Stimulated activated CD4-positive, alpha-beta T cell treated with anti-CD3 and anti-CD28 coated beads, Interleukin-1b, Interleukin-23, amount 100 ng/mL, for 48 hours (primary cell): ENCODE measurements at places on chromosomes 11 and 22.
A peak's percentile ranks its signal among the peaks of the same experiment; 100 is the strongest.

DNA sequence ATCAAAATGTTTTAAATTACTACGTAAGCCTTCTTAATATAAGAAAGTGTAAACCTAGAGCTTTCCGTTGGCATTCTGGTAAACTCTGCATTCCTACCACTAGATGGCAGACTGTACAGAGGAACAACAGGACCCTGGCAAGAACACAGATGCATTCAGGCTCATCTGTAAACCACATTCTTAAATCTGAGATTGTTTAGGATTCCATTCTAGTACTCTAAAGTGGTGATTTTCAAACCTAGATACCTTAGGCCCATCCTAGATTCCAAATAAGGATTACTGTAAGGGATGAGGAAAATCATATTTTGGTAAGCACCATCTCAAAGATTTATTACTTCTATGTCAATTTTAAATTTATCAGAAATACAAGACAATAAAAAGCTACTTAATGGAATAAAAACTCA lies 26.9 kb downstream of the PICALM start:
- peak; percentile 48 for DNase-seq

- DNase-seq = no peak
These were observed 1074.5 kb downstream of the NTM start for GRCh38 chr11:132444911-132445310.

DNA sequence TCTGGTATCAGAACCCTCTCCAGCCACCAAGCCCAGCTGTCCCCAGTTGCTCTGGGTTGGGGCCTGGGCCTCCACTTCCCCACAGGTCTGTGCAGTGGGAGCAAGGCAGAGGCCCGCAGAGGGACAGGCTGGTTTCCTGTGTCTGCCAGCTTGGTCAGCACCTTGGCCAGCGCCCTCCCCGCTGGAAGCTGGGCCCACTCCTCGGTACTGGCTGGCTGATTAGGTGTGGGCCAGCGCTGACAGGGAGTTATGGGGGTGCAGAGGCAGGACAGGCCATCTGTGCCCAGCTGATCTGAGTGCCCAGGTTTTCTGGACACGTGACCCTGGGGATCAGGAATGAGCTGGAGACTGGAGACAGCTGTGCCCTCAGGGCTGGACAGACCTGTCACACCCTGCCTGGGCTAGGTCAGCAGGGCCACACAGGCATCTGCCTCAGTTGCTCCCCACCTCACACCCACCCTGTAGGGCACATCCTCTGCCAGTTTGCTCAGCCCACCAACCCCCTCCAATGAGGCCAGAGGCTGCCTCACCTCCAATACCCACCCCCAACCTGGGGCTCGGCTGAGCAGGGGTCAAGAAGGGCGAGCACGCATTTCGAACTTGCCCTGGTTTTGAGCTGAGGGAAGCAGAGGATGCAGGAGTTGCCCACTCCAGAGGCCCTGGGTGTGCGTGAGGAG lies 175.3 kb downstream of the IGLL1 start:
- no peak for DNase-seq

DNA sequence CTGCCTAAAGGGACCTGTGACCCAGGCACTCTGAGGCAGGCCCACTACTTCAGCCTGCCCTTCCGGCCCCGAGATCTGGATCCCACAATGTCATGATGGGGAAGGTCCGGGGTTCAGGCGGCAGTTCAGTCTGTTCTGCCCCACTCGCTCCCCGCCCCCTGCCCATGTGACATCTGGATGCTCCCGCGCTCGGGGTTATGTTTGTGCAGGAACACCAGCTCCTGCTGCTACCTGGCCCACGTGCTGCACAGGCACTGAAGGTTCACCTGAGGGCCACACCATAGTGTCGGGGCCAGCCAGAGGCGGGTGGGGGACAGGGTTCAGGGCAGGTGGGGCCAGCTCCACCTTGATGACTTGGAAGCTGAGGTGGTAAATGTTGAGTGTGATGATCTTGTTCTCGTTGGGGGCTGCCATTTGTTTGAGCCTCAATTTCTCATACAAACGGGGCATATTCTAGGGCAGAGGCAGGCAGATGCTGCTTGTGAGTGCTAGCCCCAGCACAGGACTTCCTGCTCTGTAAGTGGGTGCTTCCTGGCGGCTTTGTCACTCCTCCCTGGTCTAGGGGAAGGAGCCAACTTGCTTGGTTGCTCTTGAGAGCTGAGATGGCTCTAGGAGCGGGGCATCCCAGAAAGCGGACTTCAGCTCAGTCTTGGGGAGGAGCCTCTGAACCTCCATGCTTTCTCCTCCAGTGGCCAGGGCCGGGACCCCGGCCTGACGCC lies 4.4 kb upstream of the SIPA1 start:
- DNase-seq = no peak

DNA sequence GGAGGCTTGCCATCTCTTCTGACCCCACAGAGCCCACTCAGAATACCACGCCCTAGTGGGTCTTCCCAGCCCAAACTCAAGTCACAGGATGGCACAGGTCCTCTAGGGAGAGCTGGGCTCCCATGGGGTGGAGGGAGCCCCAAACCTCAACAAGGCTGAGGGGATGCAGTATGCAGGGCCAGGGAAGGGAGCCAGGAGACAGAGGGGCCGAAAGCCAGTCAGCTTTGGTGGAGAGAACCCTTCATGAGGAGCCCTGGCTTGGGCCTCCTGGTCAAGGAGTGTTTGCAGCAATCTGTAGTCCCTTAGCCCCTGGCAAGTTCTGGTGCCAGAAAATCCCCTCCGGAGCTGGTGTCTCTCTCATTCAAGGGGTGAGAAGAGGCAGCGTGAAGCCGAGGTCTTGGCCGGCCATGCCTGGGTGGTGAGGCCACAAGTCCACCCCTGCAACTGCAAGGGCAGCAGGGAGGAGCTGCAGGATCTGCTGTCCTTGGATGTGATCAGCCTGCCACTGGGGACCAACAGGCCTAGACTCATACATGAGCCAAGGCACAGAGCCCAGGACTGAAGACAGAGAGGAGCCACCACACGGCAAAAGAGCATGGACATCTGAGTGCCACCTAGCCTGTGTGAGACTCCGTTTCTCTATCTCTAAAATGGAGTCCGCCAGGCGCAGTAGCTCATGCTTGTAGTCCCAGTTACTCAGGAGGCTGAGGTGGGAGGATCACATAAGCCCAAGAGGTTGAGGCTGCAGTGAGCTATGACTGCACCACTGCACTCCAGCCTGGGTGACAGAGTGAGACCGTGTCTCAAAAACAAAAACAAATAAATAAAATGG lies 24.1 kb downstream of the NEAT1 start:
- no peak for DNase-seq

DNA sequence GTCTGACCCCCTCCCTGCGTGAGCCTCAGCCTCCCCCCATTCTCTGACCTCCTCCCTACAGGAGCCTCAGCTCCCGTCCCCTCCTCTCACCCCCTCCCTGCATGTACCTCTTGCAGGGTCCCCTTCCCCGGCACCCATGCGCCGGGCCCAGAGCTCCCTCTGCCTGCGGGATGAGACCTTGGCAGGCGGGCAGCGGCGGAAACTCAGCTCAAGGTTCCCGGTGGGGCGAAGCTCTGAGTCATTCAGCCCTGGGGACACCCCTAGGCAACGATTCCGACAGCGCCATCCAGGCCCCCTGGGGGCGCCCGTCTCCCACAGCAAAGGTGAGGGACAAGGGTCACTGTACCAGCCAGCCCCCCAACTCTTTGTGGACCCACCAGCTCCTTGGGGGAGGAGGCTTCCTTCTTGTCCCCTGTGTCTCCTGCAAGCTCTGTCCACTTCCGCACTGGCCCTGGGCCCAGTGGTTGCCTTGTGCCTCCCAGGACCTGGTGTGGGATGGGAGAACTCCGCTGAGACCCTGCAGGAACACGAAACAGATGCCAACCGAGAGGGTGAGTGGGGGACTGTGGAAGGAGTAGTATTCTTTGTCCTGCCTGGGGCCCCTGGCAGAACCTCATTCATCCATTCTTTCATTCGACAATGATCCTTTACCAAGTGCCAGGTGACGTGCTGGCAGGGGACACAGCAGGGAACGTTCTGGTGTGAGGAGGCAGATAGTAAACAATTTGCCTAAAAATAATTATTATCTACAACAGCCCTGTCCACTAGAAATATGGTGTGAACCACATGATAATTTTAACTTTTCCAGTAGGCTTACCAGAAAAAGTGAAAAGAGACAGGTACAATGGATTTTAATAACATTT lies 3.7 kb upstream of the RPS6KA4 start:
- peak; percentile 49 for DNase-seq

DNA sequence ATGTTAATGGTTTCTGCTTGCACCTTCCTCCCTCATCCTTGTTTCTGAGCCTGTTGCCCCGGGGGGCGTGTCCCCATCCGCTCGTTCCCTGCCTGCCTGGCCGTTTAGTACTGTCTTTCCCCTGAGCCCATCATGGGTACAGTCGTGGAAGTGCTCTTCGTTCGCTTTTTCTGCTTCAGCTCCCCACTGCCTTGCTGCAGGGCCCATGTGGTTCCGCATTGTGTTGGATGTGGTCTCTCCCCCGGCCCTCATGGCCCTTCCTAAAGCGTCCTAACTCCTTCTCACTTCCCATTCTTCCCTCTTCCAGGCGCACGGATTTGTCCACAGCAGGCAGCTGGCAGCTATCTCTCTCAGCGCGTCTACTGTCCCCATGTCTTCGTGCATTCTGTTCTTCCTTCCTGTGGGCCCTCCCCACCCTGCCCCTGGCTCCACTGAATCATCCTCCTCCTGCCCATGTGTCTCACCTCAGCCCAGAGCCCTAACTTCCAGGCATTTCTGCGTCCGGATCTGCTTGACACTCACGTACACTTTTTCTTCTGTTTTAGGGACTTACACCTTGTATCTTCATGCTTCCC lies 98.1 kb downstream of the ZBTB16 start:
- no peak for DNase-seq

DNA sequence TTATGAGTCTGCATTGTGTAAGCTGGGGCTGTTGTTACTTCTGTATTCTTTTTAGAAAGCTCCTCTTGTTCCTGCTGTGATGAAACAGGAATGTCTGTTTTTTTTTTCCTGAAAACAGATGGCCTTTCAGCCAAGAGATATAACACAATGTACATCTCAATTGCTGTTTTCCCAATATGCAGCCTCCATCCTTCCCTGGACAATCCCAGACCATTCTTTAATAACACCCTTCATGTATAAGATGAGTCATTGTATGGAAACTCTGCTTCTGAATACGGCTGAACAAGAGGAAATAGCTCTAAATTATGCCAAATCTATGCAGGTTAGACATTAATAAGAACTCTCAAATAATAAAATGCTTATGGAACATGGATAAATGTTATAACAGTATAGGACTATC lies 60.2 kb upstream of the LRRC4C start:
- DNase-seq = no peak

- DNase-seq = no peak
These were observed 2.1 kb downstream of the KLHL35 start for GRCh38 chr11:75430714-75431532.

GRCh38 chr11:69553416-69554357 lies 72.2 kb downstream of the LINC01488 start:
- DNase-seq = no peak

DNA sequence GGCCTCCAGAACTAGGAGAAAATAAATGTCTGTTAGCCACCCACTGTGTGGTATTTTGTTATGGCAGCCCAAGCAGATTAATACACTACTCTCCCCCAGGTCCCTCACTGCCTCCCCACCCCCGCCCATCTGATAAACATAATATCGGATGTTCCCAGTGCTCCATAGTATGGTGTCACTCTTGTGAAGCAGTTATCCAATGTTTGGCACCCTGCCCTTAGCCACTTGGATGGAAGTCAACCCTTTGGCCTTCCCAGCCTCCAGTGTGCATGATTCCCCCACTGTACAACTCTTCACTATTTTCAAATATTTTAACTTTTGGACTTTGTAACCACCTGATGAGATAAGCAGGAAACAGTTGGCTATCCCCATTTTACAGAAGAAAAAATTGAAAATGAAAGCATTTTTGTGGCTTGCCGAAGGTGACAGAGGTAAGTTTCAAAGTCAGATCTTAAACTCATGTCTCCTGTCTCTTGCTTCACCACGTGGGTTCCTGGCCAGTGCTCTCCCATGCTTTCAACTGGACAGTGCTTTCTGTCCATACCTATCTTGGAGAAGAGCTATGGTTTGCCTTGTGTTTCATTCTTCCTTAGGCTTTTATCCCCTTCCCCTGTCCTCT lies 53.2 kb downstream of the ALX4 start:
- DNase-seq = no peak

DNA sequence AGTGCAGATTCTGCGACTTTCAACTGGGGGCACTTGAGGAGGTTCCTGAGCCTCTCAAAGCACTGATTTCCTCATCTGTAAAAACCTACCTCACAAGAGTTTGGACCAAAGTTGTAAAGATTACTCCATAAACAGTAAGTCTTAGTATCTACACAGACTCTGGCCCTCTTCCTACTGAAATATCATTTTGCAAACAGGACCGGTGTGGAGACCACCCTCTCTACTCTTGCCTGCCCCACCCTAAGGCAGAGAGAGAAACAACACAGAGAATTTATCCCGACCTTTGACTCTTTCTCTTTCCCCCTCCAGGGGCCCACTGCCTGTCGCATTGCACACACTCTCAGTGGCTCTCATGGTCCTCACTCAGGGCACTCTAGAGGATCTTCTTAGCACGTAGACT lies 117.9 kb upstream of the LDLRAD3 start:
- DNase-seq = no peak

DNA sequence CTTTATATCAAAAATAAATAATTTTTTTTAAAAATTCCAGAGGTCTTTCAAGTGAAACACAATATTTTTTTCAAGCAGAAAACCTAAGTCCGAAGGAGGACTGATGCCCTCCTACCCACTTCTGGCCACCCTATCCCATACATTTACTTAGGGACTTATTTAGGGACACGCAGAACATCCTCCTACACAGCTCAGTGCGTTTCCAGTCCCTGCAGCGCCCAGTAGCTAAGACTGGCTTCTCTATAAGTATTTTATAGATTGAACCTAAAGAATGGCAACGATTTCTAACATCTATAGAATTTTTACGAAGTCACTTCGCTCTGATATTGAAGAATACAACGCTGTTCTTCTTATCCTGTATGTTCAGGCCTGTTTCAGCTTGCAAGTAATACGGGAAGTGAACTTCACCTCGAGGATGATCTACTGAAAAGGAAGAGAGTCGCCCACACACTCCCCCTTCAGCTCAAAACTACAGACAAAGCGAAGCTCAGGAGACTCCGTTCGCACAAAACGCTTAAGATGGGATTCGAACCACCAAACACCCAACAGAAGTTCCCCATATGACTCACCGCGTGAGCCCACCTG lies 328 bp downstream of the CHEK2 start:
- no peak for DNase-seq

DNA sequence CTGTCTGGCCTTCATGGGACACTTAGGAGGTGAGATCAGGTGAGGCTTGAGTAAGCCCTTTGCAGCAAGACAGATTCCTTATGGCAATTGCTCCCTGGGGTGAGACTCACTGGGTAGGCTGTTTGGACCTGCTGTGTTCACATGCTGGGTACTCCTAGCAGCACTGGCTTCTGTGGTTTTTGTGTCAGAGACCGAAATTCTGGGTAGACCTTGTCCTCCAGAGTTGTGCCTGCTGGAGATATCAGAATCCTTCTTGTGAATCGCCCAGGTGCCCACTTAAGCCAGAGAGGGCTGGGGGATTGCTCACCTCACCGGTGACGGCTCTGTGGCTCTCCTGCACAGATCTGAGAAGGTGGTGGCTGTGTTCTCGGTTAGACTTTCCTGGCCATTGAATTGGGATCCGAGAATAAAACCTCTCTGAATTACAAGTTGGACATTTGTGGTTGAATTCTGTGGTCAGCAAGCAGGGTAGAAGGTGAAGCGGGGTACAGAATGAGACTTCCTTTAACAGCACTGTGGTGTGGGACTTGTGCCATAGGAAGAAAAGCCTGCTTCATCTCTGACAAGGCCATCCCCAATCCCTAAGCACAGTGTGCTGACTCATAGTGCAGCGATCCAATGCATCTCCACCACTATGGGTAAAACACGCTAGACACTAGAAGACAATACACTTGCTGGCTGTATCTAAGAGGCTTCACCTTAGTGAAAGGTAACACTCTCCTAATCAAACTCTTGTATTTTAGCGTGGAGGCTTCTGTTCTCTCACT lies 52.5 kb upstream of the TTC12 start:
- no peak for DNase-seq

GRCh38 chr11:91513734-91514133 lies 710.9 kb upstream of the FAT3 start:
- DNase-seq = no peak
